ENCODE measurements at places on chromosomes 5 and 9.

DNA sequence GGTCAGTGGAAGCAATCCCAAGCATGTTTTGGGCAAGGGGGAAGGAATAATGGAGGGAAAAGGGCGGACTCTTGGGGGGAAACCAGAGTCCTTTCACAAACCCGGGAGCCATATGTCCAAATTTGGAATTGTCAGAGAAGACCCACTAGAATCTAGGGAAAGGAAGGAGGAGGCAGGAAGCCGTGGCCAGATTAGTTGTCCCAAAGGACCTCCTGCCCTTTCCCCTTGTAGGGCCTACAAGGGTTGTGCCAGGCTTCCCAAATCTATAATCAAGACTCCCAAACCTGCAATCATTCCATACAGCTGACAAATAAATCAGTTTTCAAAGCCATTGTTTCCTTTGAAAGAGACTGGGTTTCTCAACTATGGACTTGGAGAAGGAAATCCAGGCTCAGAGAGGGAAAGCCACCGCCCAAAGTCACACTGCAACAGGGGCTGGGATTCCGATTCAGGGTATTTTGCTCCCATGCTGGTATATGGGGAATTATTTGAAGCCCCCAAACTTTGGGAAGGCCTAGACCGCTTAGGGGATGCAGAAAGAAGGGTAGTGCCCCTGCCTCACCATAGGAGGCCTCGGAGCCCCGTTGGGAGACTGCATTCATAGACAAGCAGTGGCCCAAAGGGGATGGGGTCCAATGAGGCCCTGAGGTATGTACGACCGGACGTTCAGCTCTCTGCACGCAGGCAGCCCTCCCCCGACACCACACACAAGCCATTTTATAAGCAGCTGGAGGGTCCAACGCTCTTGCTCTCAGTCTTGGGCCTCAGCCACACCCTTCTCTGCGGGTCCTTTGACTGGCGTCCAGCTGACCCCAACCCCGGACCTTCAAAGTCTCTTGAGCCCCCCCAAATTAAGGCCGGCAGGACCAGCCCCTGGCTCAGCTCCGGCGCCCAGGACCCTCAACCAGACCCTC, 815 bp downstream of the ANXA6 start:
- DNase-seq, result no peak

- no peak for DNase-seq
These were observed 2.9 kb upstream of the OR13C2 start for GRCh38 chr9:104608336-104608735.

- DNase-seq, result no peak
These were observed 9.5 kb upstream of the CDO1 start for GRCh38 chr5:115825948-115826347.

DNA sequence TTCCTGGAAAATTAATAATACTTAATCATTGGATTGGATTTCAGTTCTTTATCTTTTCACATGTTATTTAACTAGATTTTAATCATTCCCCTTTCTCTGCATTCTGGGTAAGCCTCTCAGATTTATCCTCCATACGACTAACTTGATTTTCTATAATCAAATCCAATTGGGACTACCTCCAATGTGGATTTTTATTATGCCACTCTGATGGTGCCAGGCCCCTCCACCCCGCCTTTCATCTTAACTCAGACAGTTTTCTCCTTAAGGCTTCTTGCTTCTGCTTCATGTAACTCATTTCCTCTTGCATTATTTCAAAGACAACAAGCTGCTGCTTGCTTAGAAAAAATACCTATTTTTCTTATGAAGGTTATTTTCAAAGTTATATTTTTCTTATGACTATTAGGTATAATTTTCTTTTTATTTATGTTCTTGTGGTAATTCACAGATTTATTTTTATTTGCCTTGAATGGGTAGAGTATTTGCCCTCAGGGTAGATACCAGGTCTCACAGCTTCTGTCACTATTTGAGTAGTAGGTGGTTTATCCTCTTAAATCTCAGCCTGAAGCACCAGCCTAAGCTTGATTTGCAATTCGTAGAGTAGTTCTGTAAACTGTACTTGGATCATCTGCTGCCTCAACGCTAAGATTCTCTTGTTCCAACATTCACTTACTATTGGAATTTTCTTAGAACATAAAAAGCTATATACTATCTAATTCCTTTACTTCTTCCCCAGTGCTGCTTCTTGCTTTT, 659.0 kb upstream of the ARRDC3 start:
- DNase-seq, result no peak

DNA sequence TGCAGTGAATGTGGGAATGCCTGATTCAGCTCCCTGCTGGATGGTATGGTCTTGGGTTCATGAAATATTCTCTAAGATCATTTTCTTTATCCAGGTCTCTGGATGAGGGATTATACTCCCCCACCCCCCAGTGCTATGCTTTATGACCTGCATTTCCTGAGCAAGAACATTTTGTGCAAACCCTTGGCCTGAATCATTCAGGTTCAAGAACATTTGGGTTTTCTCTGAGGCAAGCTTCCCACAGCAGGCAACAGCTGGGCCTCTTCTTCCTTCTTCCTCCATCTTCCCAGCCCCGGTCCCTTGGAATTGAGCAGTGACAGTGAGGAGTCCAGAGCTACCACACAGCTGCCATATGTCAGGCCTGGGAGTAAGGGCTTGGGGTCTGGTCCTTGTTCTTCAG, 58.6 kb upstream of the TNFSF15 start:
- no peak for DNase-seq

GRCh38 chr9:110864011-110864410, 174.3 kb downstream of the LPAR1 start:
- no peak for DNase-seq

DNA sequence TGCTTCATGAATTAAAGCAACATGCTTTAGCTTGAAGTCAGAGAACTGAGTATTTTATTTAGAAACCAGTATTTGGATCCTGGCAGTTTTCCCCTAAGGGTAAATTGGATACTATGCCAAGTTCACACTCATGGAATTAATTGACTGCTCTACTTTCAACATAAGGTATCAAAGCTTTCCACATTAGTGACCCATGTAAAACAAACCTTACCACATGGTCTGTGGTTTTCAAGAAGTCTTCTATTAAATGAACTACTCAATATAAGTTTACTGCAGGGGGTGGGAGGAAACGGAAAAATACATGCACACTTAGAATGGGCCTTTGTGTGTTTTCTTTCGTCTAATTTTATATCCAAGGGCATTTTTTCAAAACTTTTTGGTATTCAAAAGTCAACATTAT, 232.0 kb upstream of the FBXL7 start:
- DNase-seq, result no peak

DNA sequence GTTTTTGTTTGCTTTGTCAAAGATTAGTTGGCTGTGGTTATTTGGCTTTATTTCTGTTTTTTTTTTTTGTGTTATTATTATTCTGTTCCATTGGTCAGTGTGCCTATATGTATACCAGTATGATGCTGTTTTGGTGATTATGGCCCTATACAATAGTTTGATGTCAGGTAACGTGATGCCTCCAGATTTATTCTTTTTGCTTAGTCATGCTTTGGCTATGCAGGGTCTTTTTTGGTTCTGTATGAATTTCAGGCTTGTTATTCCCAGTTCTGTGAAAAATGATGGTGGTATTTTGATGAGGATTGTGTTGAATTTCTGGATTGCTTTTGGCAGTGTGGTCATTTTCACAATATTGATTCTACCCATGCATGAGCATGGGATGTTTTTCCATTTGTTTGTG, 312.8 kb downstream of the TAF11L14 start:
- no peak for DNase-seq

DNA sequence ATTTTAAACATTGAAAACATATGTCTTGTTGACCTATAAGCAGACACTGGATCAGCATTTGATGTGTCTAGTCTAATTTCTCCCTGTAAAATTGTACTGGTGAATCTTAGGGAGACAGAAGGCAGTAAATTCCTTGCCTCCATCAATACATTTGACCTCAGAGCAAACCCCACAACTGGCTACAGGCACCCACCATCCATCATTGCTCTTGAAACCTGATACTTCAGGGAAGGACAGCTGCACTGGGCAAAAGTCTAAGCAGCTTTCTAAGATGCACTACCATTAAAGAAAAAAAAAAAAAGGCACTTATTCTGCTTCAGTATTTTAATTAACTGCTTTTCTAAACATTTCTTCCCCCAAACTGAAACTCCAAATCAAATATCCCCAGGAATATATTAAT, 1051.3 kb upstream of the DMAC1 start:
- DNase-seq, result no peak

GRCh38 chr5:102807878-102808502, 52.9 kb downstream of the PAM start:
- DNase-seq, result no peak

- no peak for DNase-seq
These were observed 1350.1 kb upstream of the ACO1 start for GRCh38 chr9:31034311-31034710.

- peak; percentile 80 for DNase-seq
These were observed 30.1 kb downstream of the PTPA start for GRCh38 chr9:129141066-129142041.

DNA sequence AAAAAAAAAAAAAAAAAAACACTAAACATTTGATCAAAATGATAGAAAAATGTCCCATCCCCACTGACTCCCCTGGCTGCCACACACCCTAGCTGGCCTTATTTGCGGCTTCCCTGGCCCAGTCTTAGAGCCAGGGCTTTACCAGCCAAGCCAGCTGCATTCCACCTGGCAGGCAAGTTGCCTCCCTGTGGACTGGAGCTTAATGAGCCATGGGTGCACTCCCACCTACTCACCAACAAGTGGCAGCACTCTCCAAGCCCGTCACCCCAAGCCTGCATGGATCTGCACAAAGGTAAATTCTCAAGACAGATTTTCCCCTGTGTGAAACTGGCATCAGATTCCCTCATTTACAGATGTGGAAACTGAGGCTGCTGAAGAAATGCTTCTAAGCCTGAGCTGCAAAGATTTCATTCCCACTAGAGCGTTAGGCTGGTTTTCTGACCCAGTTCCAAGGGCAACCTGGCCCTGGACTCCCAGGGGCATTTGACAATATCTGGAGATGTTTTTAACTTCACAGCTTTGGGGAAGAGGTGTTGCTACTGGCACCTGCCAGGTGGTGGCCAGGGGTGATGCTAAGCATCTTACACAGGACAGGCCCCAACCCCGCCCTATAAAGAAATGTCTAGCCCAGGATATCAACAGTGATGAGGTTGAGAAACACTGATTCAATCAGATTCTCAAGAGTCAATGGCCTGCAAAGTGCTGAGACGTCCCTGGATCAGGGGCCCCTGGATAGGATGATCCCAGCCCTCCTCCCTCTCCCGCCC, 21.9 kb upstream of the VDAC1 start:
- DNase-seq, result peak; percentile 40

DNA sequence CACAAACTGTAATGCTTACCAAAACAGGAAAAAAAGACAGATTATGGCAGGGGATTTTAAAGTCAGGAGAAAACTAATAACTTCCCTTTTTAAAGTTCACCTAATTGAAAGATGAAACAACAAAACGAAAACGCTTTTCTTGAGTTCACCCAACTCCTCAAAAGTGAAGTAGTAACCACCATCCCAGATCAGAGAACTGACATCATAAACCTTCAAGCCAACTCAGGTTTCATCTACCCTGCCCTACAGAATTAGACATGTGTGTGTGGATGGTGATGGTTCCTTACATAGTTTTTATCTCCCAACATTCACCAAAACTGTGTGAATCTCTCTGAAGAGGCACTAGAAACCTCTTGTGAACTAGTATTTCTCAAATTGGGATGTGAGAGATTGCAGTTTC, 195.2 kb upstream of the PTGER4 start:
- no peak for DNase-seq

DNA sequence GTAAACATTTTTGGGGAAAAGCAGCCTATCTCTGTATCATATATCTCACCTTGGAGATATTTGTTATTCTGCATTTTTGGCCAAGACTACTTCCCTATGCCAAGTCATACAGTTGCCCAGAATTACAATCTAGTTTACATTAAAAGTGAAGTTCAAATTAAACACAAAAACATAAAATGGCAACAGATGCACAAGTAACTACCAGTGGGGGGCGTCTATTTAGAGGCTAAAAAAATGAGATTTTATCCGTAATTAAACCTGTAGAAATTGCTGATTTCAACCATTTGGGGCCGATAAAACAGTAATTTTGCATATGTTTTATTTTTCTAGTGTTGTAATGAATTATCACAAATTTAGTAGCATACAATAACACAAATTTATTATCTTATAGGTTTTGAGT, 787.1 kb upstream of the CHD1 start:
- no peak for DNase-seq

- DNase-seq, result no peak
These were observed 7.4 kb downstream of the PTPRD start for GRCh38 chr9:10605388-10605787.

DNA sequence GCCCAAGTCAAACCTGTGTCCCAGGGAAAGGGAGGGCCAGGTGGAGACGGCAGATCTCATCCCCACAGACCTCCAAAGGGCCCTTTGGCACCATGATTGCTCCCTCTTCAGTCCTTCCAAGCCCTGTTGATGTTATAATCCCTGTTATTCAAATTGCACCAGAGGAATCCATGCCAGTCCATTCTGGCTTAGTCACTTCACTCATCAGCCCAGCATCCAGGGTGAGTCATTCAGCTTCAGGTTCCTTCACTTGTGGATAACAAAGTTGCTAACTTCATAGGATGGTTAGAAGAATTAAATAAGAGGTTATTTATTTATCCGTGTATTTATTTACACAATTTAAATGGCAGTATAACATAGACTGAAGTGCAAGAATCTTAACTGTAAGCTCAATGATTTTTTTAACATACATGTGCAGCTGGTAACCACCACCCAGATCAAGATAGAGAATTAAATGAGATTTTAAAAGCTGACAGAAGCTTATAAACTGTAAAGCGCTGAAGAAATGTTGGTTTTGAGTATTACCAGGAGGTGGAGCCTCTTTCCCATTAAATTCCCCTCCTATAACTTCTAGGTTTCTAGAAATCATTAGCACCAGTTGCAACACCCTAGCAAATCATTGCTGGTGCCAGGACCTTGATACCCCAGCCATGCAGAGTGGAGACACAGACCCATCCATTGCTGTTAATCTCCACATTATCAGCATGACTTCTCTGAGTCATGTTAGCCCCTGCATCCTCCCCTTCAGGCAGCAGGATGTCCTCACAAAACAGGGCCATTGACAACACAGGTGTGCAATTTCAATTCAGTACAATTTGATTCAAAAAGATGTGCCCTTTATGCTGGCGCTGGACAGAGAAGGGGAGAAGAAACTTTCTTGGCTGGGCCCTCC, 77.4 kb downstream of the SEC61B start:
- DNase-seq, result no peak

DNA sequence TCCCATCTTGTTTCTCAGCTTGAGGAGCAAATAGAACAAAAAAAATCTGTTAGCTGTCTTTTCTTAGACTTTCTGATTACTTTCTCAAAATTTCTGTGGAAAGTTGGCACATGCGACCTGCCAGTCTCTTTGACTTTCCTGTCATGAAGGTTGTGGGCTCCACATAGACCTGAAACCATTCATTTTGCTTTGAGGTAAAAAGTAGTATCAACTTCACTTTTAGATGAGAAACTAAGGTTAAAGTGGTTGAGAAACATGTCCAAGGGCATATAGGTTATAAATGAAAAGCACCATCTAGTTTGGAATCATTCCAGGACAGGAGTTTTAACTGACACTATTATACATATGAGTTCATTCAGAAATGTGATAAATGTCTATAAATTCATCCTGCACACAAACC, 42.7 kb downstream of the ST8SIA4 start:
- no peak for DNase-seq

GRCh38 chr5:66987126-66987525, 209.5 kb downstream of the CD180 start:
- DNase-seq, result no peak

- DNase-seq, result no peak
These were observed 266.8 kb downstream of the CYLC2 start for GRCh38 chr9:103261951-103262350.

GRCh38 chr5:142056816-142057696, 44.2 kb upstream of the GNPDA1 start:
- no peak for DNase-seq

All from pulmonary artery endothelial cell (primary cell).